ENCODE measurements at places on chromosomes 16 and 17.

GRCh38 chr16:15434425-15435215, at the start of gene BMERB1:
Gene BMERB1, plus strand, starts transcription at chr16:15434588. Its CDS starts 66 bp downstream, at chr16:15434654.
- DNase-seq, result peak; percentile 78

- no peak for DNase-seq
Measured at GRCh38 chr17:48523010-48523409, 7.8 kb downstream of the HOXB1 start.

- peak; percentile 92 for DNase-seq
Measured at GRCh38 chr17:28743243-28744103, at the start of gene TRAF4. Gene TRAF4, plus strand, starts transcription at chr17:28744011. Its CDS starts 102 bp downstream, at chr17:28744113.

DNA sequence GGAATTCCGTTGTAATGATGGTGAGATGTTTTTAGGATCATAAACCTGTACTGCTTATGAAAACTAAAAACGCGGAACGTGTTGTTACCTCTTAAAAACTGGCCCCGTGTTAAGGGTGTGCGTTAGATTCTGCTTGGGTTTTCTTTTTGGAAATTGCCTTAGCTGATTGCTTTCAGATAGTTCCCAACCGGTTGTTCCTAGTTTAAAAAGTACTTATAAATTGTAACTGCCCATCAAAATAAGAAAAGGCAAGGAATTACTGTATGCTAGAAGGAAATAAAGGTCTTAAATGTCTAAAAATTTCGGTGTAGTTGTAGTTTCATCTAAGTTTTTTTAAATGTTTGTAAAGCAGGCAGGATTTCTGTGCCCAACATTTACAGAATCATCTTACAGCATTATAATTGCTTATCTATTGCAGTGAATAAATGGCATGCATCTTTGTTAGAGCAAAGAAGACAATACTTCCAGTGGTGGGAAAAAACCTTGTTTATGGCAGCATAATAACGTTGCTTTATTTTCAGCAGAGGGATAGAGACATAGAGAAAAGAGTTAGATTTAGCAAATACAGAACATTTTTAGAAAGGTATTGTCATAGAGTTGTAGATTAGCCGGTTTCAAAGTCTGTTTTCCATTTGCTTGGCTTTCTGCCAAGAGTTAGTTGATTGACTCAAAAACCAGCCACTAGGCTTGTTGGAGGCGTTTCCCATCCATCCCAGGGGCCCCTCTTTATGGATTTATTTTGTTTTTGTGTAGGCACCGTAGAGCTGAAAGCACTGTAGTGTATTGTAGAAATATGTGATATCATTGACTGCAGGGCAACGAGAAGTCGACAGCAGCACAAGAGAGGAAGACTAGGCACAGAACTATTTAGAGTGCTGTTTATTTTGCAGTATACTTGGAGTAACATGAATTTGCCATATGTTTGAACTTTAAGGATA, 1.7 kb downstream of the PPM1D start:
- DNase-seq, result peak; percentile 82

DNA sequence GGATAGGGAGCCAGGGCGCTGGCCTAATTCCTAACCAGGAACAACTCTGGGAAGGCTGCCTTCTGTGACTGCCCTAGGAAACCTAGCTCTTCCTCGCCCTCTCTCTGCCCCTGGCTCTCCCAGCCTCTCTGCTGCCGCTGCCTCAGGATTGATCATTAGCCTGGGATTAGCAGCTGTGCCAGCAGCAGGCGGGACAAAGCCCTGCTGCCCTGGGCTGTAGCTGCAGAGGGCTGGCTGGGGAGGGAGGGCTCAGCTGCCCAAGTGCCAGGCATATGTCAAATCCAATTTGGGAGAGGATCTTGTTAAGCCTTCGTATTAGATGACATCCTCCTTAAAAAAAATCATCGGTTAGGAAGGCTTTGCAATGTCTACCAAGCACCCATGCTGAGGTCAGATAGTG, 144.8 kb upstream of the CCL2 start:
- DNase-seq, result no peak

DNA sequence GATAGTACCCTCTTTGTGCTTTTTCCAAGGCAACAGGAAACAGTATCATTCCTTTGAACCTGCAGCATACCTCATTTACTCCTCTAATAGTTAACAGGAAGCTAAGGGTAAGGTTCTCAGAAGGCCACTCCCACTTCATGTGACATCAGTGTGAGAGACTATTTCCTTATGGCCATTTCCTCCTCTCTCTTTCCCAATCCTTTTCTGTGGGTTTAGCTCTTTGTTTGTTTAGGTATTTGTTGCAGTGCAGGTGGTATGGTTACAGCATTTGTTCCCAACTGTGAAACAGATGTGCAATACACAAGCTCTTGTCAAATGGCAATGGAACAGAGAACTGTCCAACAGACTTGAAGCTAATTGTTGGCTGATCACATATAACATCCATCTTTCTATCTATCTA, 14.7 kb downstream of the TMC5 start:
- no peak for DNase-seq

DNA sequence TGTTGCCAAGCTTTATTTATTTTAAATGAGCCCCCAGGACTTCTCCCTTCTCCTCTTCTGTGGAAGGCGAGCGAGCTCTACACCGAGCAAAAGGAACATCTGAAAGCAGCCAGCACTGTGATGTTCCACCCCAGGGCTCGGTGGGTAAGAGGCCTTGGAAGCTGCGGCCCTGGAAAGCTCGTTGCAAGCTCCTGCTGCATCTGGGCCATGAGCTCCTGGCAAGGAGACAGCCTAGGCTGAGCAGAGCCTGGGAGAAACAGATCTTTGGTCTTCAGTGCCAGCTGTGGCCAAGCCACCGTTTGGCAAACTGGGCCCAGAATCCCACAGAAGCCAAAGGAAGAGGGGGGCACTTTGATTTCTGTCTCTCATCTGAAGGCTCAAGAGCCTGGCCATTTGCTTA, 114.1 kb downstream of the ENGASE start:
- DNase-seq, result no peak

- peak; percentile 18 for DNase-seq
Measured at GRCh38 chr16:67862623-67863583, 9.9 kb upstream of the EDC4 start.

DNA sequence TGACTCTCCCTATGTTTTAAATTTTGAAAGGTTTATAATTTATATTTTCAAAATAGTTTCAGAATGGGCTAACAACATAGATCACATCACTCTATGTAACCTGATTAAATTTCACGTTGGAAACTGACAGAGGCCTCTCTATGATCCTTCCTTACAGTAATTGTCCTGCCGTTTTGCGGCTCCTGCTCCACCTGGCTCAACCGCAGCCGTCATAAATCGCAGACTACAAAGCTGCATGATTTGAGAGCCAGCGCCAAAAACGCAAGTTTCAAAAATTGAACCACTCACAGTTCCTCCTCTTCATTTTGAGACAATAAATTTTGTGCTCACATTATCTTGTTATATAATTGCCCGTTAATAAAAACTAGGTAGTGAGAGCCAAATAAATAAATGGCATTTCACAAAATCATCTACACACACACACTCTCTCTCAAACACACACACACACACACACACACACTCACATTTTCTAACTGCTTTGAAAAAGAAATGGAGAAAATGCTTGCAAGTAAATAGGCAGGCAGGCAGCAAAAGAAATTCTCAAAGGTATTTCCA, 263.1 kb upstream of the PSMD7 start:
- DNase-seq, result no peak

GRCh38 chr17:15884731-15885130, 60.2 kb upstream of the ADORA2B start:
- peak; percentile 56 for DNase-seq

- peak; percentile 37 for DNase-seq
Measured at GRCh38 chr16:69166946-69167930, 19.7 kb upstream of the SNTB2 start.

DNA sequence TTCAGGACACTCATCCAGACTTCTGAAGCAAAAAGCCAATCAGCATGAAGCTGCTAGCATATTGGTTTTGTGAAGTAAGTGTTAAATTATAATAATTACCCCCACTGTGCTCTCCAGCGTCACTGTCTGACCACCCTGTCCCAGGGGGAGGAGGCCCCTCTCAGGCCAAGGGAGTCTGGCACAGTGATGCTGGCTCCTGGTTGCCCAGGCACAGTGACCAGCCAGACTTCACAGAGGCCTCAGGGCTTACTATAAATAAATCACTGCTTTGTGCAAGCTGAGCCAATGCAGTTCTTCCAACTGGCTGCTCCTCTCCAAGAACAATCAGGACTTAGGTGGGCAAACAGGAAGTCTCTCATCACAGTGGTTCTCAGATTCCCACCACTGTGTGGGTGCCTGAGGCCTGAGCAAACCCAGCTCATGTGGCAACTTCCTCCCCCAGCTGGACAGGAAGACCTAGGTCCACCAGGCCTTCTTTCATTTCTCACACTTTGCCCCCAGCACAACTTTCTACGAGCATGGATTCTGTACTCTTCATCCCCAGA, 1.7 kb upstream of the DBNDD1 start:
- peak; percentile 71 for DNase-seq

DNA sequence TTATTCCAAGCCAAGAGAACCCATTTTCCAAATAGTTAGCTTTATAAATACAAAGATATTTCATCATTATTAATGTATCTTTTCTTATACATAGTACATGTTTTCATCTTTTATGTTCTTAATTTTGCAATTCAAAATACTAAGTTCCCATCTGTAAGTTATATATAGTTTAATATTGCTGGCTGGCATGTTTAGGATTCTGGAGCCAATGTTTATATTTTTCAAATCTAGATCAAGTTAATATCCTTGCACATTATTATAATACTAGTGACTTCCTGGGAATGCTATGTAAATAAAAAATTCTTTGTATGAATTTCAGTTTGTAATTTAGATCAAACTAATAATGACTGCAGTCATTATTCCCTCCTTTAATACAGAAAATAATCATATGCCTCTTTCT, 189.7 kb downstream of the CNTNAP4 start:
- DNase-seq, result no peak

- no peak for DNase-seq
Measured at GRCh38 chr17:33968350-33969044, 286.6 kb upstream of the CCL2 start.

GRCh38 chr17:68185820-68186219, 62.0 kb upstream of the AMZ2 start:
- no peak for DNase-seq

DNA sequence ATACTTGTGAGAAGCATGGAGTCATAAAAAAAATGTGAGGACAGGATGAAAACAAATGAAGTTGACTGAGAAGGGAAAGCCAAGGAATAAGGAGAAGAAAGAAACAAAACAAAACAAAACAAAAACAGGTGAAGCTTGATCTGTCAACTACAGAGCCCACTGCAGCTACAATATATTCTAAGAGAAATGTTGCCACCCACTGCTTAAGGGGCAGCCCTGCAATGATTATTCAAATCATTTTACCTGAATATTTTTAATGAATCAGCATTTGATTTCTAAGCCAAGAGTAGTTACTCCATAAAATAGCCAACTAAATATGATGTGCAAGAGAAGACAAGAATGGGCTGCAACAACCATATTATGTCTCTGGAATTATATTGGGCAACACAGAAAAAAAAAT, 252.0 kb upstream of the KIF2B start:
- no peak for DNase-seq

DNA sequence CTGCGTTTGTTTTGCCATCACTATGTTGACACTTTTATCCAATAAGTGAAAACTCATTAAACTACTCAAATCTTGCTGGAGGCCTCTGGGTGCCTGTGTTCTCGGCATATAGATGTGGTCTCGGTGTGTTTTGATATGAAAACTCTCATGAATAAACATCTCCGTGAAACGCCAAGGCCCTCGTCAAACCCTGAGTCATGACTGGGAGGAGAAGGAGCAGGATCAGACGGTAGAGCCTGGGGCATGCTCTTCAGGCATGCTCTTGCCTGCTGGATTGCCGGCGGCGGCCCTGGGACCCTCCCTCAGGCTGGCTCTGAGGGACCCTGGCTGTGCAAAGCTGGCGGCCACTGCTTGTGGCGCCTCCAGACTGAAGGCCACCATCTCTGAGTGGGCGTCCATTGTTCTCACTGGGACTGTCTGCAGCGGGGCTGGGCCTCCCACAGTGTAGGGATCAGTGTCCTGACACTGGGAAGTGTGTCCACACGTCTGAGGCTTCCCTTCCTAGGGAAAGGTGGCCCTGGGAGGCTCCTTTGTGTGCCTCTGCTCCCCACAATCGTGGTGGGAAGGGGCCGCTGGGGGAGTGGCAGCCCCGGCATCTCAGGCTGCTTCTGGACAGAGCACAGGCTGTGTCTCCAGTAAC, 1.7 kb upstream of the NPB start:
- no peak for DNase-seq

DNA sequence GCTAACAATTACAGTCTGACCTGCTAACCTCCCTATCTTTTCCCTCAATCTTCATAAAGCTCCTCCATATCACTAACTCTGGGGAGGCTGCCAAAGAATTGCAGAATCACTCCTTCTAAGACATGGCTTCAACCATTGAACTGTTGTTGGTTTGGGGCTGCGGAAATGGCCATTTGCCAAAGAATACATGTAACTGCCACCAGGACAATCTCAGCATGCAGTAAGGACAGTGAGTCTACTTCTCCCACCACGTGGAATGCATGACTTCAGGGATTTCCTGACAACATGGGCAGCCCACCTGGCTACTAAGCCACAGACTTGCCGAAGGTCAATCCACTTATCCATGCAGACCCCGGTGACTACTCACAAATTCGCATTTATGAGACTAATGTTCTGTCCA, 104.3 kb upstream of the NUDT7 start:
- DNase-seq, result peak; percentile 42

DNA sequence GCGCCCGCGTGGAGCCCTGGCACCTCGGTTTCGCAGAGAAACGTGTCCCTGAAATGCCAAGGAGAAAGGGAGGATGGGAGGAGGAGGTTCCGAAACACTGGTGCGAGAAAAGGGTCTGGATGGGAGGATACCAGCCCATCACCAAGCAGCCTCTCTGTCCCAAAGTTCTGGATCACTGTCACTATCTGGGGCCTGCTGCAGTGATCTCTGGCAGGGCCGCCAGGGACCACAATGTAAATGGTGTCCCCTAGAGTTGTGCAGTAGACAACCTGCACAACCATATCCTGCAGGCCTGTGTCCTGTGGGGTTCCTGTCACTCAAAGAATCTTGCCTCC, 229.3 kb downstream of the C16orf78 start:
- DNase-seq, result no peak

DNA sequence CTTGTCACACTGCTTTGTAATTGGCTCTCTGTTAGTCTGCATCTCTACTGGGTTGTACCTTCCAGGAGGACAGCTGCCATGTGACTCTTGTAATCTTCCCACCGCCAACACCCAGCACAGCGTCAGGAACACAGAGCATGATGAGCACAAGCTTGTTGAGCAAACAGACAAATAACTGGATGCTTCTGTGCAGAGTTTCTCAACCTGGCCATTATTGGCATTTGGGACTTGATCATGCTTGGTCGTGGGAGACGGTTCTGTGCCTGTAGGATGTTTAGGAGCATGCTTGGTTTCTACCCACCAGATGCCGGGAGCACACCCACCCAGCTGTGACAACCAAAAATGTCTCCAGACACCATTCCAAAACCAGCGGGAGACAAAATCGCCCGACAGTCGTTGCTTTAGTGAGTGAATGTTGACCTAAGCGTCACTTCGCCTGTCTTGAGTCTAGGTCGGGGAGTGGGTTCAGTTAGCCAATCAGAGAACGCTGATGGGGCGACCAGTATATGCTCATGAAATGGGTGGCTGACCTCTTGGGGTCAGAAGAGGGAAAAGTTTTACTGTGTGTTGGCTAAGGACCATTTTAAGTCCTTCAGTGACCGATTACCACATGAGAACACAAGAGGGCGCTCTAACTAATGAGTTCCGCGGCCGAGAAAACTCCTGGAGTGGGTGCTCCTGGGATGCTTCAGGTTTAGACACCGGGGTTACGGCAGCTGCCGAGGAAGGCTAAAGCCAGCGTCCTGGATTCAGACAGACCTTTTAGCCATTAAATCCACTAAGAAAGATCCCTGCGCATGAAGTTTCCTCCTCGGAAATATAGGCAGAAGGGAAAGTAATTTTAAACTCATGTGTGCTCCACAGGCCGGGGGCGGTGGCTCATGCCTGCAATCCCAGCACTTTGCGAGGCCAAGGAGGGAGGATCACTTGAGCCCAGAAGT, 57.8 kb upstream of the TEX2 start:
- DNase-seq, result peak; percentile 72
